Prostate gland (tissue), 2 donors: ENCODE measurements at places on chromosomes 7 and 10.

DNA sequence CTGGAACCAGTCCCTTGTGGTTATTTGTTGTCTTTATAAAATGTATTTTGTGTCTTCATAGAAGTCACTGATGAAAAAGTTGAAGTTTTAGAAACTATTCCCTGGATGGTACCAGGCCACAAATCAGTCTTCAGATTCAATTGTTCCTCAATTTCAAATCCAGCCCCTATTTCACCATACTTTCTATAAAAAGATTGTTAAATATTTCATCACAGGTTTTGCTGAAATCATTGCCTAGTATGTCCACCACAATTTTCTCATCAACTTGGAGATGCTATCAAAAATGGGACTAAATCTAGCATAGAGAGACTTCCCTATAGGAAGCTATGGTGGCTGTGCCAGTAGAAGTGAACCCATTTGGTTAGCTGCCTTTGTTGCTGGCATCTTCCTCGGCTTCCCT is 118.5 kb downstream of the RAB18 start:
- no peaks in the 10 kb centered on the region for H3K4me1 ChIP-seq
- no peak overlapping the region for H3K4me3 ChIP-seq
- no peaks in the 10 kb centered on the region for H3K27me3 ChIP-seq

GRCh38 chr10:113540845-113541548 is 11.9 kb upstream of the HABP2 start:
- no peak overlapping the region for H3K27ac ChIP-seq
- DNase-seq, result no peak
- H3K36me3 ChIP-seq, result no peaks in the 10 kb centered on the region
- no peaks in the 10 kb centered on the region for H3K4me1 ChIP-seq
- H3K27me3 ChIP-seq, result no peaks in the 10 kb centered on the region

DNA sequence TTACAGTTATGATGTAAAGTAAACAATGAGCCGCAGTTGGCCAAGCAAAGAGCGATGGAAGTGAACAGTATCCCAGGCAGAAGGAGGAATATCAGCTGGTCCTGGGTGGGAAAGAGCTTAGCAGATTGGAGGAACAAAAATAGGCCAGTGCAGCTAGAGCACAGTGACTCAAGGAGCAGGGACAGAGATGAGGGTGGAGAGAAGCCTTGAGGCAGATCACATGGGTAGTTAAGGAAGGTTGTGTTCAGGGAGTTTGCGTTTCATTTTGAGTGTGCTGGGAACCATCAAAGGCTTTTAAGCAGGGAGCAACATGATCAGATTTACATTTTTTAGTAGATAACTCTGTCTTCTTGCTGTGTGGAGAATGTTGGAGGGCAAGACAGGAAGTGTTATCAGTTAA is 113.6 kb downstream of the OAT start:
- H3K4me1 ChIP-seq, result no peaks in the 10 kb centered on the region
- DNase-seq, result no peak
- no peaks in the 10 kb centered on the region for H3K27me3 ChIP-seq
- H3K4me3 ChIP-seq, result no peak overlapping the region
- no peak overlapping the region for H3K27ac ChIP-seq

DNA sequence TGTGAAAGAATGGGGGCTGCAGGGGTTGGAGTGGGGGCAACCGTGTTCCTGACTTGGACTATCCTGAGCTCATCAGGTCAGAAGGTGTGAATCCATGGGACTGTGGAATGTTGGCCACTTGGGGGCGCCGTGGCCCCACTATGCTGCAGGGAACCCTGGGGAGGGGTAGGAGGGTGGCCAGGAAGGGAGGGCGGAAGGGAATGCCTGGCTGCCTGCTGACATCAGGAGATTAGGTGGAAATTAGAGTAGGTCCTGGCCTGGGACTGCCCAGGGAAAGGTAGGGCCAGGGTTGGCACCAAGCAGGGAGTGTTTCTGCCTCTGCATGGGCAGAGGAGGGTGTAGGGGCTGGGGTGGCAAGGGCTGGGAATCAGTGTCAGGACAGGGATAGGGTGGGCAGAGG is 65.8 kb upstream of the PRSS58 start:
- no peak overlapping the region for H3K27ac ChIP-seq
- H3K36me3 ChIP-seq, result no peaks in the 10 kb centered on the region
- no peaks in the 10 kb centered on the region for H3K4me1 ChIP-seq
- no peak for DNase-seq
- H3K4me3 ChIP-seq, result no peak overlapping the region

- H3K4me3 ChIP-seq, result no peak overlapping the region
- DNase-seq, result no peak
- no peak overlapping the region for H3K27ac ChIP-seq
- peaks cover 24% of the 10 kb centered on the region for H3K36me3 ChIP-seq
- H3K27me3 ChIP-seq, result no peaks in the 10 kb centered on the region
Observed at GRCh38 chr10:1128115-1128514, 71.9 kb downstream of the WDR37 start.

GRCh38 chr7:28853150-28853549 is 105.0 kb downstream of the TRIL start:
- H3K4me1 ChIP-seq, result no peaks in the 10 kb centered on the region
- H3K27ac ChIP-seq, result no peak overlapping the region
- H3K27me3 ChIP-seq, result no peaks in the 10 kb centered on the region
- H3K4me3 ChIP-seq, result no peak overlapping the region
